ENCODE measurements at places on chromosomes 1 and 21. TPM values are rescaled to one million over a fixed set of nuclear protein-coding genes. Genes with fewer than 3 reads are reported as not detected.
A peak's percentile ranks its signal among the peaks of the same experiment; 100 is the strongest.

PTCH2 gene
- total RNA-seq = 1.4 TPM

- H3K36me3 ChIP-seq = no peaks in the 10 kb centered on the region
- no peak overlapping the region for H3K4me3 ChIP-seq
- peaks cover 5% of the 10 kb centered on the region for H3K4me1 ChIP-seq
- H3K27me3 ChIP-seq = no peaks in the 10 kb centered on the region
Observed at GRCh38 chr1:153553830-153554541, 4.9 kb upstream of the S100A3 start.

ERICH3 gene
- not detected for total RNA-seq

DNA sequence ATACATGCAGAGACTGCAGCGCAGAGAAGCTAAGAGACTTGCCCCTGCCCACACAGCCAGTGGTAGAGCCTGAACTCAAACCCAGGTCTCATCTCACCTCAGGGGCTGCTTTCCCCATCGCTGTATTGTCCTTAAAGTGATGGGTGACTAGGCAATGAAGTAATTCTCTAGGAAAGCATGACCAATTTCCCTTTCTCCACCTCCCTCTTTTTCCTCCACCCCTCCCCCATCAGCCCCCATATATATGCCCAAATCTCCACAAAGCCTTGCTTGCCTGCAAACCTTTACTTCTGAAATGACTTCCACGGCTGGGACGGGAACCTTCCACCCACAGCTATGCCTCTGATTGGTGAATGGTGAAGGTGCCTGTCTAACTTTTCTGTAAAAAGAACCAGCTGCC lies at the start of gene IL24:
IL24 (plus strand) TSS at position 269 of the 400 bp plus-strand sequence. CDS start 390 bp downstream, outside the sequence.
- peak within 1 kb of the TSS; percentile 29 for H3K4me3 ChIP-seq
- H3K27me3 ChIP-seq = no peaks in the 10 kb centered on the region
- H3K36me3 ChIP-seq = no peaks in the 10 kb centered on the region
- peak; percentile 52 for DNase-seq

OVAAL gene
- not detected for total RNA-seq

DNA sequence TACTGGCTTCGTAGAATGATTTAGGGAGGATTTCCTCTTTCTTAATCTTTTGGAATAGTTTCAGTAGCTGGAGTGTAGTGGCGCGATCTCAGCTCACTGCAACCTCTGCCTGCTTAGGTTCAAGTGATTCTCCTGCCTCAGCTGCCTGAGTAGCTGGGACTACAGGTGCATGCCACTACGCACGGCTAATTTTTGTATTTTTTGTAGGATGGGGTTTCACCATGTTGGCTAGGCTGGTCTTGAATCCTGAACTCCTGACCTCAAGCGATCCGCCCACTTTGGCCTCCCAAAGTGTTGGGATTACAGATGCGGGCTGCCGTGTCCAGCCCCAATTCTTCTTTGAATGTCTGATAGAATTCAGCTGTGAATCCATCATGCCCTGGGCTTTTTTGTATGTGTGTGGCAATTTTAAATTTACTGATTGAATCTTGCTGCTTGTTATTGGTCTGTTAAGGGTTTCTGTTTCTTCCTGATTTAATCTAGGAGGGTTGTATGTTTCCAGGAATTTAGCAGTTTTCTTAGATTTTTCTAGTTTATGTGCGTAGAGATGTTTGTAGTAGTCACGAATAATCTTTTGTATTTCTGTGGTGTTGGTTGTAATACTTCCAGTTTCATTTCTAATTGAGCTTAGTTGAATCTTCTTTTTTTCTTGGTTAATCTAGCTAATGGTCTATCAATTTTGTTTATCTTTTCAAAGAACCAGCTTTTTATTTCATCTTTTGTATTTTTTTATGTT lies 15.3 kb downstream of the MAN1C1 start:
- H3K27ac ChIP-seq = peak overlapping the region; percentile 87
- H3K4me1 ChIP-seq = peaks cover 60% of the 10 kb centered on the region
- no peak for DNase-seq
- H3K36me3 ChIP-seq = peaks cover 37% of the 10 kb centered on the region
- peak overlapping the region; percentile 74 for H3K4me3 ChIP-seq

DNA sequence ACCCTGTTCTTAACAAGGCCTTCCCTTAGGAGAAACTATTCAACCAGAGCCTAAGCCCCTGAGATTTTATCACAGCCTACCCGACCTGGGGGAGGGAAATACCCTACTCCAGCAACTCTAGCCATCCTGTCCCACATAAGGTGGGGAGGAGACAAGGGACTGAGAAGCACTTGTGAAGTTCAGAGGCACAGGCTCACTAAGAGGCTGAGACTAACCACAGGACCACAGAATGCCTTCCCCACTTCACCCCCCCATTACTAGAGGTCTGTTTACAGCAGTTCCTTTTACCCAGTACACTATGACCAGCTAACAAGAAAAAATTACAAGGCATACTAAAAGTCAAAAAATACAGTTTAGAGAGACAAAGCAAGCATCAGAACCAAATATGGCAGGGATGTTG lies 86.8 kb downstream of the TEX35 start:
- no peak overlapping the region for H3K27ac ChIP-seq
- no peak for DNase-seq
- H3K4me1 ChIP-seq = no peaks in the 10 kb centered on the region
- peaks cover 4% of the 10 kb centered on the region for H3K27me3 ChIP-seq
- no peak overlapping the region for H3K4me3 ChIP-seq

S100A1 gene
- not detected for total RNA-seq

OR4F16 gene
- total RNA-seq = not detected

TEDDM1 gene
- not detected for total RNA-seq

DNA sequence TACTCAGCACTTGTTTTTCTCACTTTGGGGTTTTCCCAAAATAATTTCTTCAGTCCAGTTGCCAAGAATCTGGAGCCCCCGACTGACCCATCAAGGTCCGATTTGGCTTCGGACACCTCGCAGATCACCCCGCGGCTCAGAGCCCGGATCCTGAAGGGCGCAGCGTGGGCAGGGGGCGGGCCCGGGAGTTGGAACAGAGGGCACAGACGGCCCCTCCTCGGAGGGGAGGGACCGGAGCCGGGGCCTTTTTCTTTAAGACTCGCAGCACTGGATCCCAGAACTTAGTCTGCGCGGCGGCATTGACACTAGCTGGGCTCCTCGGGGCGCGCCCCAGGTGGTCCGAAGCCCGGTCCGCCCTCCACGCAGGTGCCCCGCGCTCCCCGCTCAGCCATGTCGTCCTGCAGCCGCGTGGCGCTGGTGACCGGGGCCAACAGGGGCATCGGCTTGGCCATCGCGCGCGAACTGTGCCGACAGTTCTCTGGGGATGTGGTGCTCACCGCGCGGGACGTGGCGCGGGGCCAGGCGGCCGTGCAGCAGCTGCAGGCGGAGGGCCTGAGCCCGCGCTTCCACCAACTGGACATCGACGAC lies at the start of gene CBR3:
CBR3 (plus strand) TSS at position 277 of the 588 bp plus-strand sequence; CDS start at position 391, 114 bp downstream.
- H3K27ac ChIP-seq = peak within 1 kb of the TSS; percentile 83
- DNase-seq = peak; percentile 64
- H3K4me1 ChIP-seq = peaks cover 17% of the 10 kb centered on the region
- H3K4me3 ChIP-seq = peak within 1 kb of the TSS; percentile 87

ATF3 gene
- 42.4 TPM for total RNA-seq

Data from activated naive CD8-positive, alpha-beta T cell treated with anti-CD3 and anti-CD28 coated beads for 36 hours (primary cell).